HT1080 (cell line): ENCODE measurements at places on chromosomes 1 and 21.

- DNase-seq: no peak
These were observed 9.5 kb downstream of the CTSK start for GRCh38 chr1:150798525-150798924.

DNA sequence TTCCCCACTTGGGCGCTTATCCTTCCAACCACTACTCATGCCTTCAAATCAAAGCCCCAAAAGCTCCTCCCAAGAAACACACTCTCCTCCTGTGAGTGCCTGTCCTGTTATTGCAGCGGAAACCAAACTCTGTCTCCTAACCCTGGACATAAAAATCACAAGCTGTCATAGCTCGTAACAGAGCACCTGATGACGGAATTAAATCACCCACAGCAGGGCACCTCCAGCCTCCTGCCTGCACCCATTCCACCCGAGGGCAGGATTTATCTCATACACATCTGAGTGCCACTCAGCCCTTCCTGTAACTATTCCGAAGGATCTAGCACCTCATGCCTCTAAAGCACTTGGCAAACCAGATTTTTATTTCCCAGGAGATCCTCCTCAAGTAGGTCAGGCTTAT lies 100.9 kb downstream of the ASTN1 start:
- no peak for DNase-seq

- no peak for DNase-seq
These were observed 32.0 kb downstream of the LHX9 start for GRCh38 chr1:197948926-197949899.

GRCh38 chr21:14736162-14736561 lies 190.0 kb upstream of the SAMSN1 start:
- DNase-seq: no peak

GRCh38 chr1:233675893-233676292 lies 62.0 kb downstream of the KCNK1 start:
- no peak for DNase-seq

DNA sequence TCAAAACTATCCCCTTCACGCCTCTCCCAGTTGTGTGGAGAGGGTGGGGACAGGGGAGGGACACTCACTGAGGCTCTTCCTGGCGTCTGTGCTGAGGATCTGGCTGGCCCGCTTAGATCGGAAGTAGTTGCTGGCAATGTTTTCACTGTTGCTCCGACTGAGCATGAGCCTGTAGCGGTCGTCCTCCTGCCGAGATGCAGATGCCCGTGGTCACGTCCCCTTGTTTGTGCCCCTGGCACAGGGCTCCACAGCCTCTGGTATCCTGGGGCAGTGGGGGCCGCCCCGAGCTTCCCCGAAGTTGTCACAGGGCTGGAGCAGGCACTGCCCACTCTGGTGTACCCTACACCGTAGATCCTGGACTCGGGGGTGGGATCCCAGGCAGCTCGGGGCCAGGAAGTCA lies 5.0 kb upstream of the DDOST start:
- no peak for DNase-seq

DNA sequence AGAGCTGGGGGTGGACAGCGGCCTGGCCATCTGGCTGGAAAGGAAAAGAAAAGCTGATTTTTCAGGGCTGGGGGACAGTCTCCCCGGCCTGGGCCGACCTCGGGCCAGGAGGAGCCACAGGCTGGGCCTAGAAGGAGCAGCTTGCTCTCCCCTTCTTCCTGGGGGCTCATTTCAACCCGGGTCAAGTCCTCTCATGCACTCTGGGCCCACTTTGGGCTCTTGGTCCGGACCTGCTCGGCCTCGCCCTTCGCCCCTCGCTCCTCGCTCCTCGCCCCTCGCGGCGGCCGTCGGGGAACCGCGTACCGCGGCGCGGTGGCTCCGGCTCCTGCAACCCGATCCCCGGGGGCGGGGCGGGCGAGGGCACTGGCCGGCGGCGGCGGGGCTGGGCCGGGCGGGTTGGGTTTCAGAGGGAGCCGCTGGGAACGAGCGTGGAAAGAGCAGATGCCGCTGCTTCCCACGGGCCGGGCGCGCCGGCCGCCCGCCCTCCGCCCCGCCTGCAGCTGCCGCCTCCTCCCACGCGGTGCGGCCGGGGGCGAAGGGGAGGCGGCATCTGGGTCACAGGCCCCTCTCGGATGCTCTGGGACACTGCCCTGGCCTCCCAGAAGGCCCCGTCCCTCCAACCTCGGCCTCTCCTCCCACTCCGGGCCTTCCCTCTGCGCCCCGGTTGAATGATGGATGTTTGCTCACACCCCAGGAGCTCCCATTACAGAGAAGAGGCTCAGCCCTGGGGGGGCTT lies 6.6 kb downstream of the HEYL start:
- DNase-seq: no peak

GRCh38 chr21:34852448-34852847 lies 183.7 kb downstream of the CLIC6 start:
- DNase-seq: peak; percentile 21

DNA sequence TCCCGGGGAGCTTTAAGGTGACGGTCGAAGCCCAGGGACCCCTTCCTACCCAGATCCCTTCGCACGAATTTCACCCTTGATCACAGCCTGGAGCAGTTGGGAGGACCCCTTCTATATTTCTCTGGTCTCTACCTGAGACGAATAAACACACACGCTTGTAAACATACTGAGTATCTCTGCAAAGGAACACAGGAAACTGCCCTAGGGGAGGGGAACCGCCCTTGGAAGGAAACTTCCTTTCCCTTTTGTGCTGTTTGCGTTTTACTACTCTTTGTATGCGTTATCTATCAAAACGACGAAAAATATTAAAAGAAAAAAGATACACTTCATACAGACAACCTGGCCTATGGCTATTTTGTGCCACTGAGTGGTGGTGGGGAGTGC lies 750 bp downstream of the NECAP2 start:
- no peak for DNase-seq
